NCI-H2081 treated with DMSO at 0.1 percent for 48 hours (cell line): ENCODE measurements at places on chromosomes 2 and 18.

DNA sequence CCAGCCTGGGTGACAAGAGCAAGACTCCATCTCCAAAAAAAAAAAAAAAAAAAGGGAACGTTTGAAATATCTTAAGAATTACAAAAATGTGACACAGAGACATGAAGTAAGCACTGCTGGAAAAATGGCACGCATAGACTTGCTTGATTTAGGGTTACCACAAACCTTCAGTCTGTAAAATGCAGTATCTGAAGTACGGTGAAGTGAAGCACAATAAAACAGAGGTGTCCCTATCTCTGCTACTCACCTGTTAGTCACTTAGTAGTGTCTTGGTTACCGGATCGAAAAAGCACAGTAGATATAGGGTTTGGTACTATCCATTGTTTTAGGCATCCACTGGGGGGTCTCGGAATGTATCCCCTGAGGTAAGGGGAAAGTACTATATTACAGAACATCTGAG lies 11.6 kb upstream of the GREB1L start:
- DNase-seq = no peak

GRCh38 chr2:46841621-46842020 lies 74.0 kb downstream of the MCFD2 start:
- no peak for DNase-seq

GRCh38 chr2:198698230-198698629 lies 759.5 kb downstream of the SATB2 start:
- DNase-seq = no peak

- no peak for DNase-seq
Observed at GRCh38 chr2:174859563-174860169, 95.4 kb upstream of the CHRNA1 start.

- no peak for DNase-seq
Observed at GRCh38 chr2:237818066-237818473, 19.5 kb downstream of the RBM44 start.

DNA sequence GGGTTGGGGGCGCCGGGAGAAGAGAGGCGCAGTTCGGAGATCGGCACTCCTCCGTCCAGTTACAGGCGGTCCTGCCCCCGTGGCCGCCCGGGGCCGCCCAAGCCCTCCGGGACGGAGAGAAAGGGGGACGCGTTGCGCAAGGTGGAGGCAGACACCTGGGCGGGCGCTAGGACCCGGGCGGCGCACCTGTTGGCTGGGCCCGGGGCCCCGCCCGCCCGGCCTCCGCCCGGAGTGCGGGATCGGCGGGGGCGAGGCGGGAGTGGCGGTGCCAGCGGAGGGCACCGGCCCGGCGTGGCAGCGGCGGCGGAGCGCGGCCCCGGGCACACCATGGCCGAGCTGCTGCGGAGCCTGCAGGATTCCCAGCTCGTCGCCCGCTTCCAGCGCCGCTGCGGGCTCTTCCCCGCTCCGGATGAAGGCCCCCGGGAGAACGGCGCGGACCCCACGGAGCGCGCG lies at the start of gene SGPP2:
TSS of gene SGPP2 (plus strand) at position 268 of the 453 bp plus-strand sequence. CDS start at position 328, 60 bp downstream.
- no peak for DNase-seq

- DNase-seq = no peak
Observed at GRCh38 chr2:238097201-238097987, 2.7 kb upstream of the ESPNL start.

DNA sequence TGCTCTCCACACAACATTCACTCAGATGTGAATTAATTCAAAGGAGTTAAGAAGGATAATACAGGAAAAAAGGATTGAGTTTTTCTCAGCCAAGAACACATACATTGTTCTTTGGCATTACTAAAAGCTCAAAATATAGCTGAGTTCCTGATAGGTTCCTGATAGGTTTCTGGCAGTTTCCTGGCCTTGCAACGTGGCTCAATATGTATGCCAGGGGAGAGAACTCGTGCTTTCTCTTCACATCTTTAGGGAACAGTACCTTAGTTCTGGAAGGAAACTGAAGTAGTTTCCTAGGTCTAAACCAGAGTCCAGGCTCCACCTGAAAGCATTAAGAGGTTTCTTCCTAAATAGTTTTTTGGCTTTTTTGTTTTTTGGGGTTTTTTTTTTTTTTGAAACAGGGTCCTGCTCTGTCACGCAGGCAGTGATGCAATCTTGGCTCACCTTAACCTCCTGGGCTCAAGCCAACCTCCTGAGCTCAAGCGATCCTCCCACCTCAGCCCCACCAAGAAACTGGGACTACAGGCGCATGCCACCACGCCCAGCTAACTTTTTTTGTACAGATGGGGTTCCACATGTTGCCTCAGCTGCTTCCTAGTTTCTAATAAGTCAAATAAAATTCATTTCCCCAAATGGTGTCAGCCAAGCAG lies 42.8 kb downstream of the ESCO1 start:
- no peak for DNase-seq
